Astrocyte of the spinal cord (primary cell): ENCODE measurements at places on chromosomes 5 and 9.

DNA sequence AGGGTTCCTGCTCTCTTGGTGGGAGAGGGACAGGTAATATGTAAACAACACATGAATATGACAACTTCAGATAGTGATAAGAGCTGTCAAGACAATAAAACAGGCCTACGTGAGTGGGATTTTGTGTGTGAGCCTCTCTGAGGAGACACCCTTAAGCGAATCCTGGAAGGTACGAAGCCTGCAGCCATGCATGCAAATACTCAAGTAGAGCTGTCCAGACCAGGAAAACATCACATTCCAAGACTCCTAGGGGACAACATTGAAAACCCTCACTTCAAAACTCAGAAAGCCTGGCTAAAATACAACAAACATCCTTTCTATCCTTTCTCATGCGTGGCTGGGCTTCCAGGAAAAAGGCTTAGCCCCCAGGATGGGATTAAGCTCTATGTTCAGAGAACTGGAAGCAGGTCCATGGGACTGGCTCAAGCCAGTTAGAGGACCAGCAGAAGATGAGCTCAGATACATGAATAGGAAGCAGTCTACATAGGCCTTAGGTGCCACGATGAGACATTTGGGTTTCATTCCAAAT is 124.8 kb upstream of the IQGAP2 start:
- DNase-seq = no peak

DNA sequence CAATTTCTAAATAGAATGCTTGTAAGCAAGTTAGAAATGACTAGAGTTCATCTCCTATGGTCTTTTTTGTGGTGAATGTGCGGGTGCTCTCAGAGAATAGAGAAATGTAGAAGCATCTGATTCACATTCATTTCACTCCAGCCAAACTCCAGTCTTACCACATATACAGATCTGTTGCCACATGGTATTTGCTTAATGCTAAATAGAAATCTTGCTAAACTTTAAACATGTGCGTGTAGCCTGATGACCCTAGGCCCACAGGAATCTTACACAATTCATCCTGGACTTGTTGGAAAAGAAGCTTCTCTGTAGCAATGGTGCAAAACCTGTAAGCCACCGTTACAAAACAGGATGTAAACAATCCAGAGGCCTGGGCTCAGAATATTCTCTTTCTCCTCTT is 135.2 kb downstream of the PCSK1 start:
- DNase-seq = peak; percentile 76

GRCh38 chr5:172405226-172406107 is 48.9 kb downstream of the SH3PXD2B start:
- no peak for DNase-seq

DNA sequence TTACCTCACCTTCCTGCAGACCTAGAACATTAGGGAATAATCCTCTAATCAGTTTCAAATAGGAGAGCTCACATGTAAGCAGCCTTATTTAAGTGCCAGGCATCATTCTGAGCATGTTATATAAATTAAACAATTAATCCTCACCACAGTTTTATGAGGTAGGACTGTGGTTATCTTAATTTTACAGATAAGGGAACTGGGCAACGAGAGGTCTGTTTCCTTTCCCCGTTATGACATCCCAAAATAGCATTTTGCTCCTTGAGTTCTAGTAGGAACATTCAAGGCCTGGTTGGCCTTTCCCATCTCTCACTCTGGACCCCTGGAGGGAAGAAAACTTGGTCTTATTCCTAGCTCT is 19.1 kb upstream of the IFNB1 start:
- DNase-seq = no peak

- DNase-seq = no peak
Measured at GRCh38 chr5:2487152-2487763, 264.2 kb downstream of the IRX2 start.

- peak; percentile 51 for DNase-seq
Measured at GRCh38 chr9:15909297-15909696, 356.5 kb downstream of the CCDC171 start.

DNA sequence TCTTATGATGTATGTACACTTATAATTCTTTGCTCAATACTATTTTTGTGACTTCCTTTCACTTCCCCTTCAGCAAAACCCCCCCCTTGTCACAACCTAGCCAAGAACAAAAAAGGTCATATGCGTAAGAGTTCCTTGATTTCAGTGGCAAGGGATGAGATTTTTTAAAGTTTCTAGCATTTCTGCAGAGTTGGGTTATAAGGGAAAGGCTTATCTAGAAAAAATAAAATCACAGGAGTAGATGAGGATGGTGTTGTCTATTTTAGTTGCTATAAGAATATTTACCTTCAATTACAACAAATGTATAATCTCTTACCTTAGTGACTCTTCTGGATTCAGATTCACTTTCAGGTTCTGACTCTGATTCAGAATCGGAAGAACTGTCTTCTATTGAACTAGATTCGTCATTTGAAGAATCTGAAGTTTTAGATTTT is 184.6 kb downstream of the AP3B1 start:
- DNase-seq = no peak

DNA sequence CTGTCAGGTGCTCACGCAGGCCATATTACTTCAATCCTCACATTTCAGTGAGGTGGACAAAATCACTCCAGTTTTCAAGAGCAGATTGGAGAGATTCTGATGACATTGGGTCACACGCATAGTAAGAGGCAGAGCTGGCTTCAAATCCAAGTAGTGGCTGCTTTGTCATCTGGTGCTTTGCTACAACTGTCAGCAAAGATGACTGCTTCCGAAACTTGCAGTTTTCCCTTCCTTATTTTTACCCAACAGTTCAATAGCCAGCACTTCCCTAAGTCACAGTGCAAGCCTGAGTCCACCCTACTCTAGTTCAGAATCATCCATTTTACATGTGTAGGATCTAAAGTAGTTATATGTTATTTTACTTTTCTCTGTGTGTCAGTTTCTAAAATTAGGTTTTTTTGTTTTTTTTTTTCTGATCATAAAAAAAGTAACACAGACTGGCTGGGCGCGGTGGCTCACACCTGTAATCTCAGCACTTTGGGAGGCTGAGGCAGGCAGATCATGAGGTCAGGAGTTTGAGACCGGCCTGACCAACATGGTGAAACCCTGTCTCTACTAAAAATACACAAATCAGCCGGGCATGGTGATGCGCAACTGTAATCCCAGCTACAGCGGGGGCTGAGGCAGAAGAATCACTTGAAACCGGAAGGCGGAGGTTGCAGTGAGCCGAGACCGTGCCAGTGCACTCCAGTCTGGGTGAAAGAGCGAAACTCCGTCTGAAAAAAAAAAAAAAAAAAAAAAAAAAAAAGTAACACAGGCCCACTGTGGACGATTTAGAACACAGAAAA is 49.6 kb downstream of the ANKDD1B start:
- DNase-seq = no peak

DNA sequence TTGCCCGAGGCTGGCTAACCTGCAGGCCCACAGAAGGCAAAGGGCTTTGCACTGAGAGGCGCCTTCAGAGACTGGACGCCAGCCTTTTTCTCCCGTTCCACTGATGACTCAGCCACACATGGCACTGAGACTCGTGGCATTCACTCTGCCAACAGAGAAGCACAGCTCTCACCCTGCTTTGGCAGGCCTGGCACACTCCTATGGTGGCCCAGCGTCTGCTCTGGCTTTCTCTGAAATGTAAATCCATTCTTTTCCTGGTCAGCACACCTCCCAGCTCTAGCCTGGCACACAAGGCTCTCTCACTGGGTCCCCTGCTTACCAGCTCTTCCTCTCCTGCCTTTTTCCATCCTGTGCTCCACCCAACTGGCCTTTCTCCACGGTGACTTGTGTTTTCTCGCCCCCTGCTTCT is 5.9 kb upstream of the MELK start:
- DNase-seq = peak; percentile 44

DNA sequence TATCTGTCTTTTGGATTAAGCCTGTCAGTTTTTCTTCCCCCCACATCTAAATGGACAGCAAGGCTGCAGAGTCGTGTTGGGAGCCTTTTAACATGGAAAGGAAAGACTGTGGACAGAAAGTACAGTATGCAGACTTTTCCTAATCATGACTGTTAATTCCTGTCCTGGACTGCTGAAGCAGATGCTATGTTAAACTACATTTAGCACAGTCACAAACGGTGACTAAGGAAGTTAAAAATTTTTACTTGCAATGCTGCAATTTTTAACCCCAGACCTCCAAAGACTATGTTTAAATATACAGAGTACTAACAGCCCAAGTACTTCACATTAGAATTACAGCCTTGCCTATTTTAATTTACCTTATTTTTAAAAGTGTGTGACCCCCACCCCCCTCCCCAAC is 51.8 kb downstream of the ELAVL2 start:
- DNase-seq = peak; percentile 50

- DNase-seq = no peak
Measured at GRCh38 chr9:70962761-70963440, 158.5 kb downstream of the TRPM3 start.

- no peak for DNase-seq
Measured at GRCh38 chr5:1448511-1449011, 3.3 kb upstream of the SLC6A3 start.

DNA sequence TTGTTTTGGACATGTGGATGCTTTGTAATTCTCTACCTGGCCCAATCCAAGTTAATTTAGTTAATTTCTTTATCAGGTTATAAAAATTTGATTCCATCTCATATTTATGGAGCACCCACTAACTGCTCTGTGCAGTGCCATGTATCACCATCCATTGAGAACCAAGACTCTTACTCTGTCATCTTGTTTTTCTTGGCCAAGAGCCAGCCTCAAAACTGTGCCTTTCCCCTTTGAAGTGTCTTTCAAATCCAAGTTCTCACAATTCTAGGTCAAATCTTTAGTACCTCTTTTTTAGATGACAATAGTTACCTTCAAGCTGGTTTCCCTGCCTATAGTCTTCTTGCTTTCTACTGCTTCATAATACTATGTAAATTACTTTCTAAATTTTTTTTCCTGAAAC is 3.2 kb downstream of the COMMD10 start:
- no peak for DNase-seq

DNA sequence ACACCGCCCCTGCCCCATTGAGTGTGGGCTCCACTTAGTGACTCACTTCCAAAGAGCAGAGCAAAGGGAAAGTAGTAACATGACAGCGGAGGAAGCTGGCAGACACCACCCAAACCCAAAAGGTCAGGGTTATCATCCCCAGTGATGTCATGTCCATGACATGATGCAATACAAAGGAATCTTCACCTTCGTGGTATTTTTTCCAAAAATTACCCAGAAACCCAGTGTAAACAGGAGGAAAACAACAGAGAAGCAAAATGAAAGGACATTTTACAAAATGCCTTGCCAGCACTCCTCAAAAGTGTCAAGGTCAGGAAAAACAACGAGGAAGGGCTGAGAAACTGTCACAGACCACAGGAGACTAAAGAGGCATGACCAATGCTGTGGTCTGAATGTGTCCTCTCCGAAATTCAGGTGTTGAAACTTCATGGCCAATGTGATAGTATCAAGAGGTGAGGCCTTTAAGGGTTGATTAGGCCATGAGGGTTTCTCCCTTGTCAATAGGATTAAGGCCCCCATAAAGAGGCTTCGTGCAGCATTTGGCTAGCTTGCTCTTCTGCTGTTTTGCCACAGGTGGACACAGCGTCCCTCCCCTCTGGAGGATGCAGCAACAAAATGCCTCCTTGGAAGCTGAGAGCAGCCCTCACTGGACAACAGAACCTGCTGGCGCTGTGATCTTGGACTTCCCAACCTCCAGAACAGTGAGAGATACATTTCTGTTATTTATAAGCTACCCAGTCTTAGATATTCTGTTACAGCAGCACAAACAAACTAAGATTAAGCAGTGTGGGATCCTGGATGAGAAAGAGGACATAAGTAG is 30.5 kb upstream of the MED10 start:
- DNase-seq = no peak

DNA sequence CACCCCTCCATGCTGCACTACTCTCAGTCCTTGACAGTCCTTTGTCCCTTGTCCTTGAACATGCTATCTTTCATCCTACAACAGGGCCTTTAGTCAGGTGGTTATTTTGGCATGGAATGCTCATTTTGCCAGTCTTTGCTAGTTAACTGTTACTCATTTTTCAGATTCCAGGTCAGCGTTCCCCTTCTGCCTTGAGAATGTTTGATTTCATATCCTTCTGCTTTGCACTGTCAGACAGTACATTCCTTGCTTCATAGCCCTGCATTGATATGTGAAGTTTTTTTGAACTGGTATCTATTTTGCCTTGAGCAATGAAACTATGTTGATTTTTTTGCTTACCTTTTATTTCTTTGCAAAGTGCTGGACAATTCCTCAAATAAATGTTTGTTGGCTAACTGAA is 638.2 kb upstream of the SEMA6A start:
- DNase-seq = no peak

DNA sequence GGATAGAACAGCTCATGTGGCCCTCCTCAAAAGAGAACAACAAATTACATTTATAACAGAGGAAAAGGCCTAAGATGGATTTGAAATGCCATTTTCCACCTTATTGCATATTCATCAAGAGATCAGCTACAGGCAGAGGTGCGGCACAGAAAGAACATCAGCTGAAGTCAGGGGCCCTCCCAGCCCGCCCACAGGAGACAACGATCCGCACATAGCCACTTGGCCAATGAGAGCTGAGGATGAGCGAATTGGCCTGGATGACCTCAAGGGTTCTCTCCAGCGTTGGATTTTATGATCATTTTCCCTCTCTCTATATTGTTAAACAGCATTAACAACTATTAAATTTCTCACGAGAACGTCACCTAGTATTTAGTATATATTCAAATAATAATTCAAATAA is 97.6 kb downstream of the GNAQ start:
- DNase-seq = no peak

GRCh38 chr9:78248635-78249034 is 12.8 kb downstream of the CEP78 start:
- no peak for DNase-seq

DNA sequence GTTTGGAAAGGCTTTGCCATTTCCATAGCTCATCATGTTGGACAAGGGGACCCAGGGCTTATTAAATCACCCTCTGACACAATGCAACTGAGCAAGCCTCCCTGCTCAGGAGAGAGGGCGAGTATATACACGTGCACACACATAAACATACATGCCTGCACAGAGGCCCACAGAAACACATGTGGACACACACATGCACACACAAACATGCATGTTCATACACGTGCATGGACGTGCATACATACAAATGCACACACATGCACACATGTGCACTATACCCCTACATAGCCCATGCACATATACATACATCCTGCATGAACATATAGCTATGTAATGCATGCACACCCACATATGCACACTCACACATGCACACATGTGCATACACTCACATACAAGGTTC is 99.5 kb upstream of the ALDH1B1 start:
- no peak for DNase-seq

DNA sequence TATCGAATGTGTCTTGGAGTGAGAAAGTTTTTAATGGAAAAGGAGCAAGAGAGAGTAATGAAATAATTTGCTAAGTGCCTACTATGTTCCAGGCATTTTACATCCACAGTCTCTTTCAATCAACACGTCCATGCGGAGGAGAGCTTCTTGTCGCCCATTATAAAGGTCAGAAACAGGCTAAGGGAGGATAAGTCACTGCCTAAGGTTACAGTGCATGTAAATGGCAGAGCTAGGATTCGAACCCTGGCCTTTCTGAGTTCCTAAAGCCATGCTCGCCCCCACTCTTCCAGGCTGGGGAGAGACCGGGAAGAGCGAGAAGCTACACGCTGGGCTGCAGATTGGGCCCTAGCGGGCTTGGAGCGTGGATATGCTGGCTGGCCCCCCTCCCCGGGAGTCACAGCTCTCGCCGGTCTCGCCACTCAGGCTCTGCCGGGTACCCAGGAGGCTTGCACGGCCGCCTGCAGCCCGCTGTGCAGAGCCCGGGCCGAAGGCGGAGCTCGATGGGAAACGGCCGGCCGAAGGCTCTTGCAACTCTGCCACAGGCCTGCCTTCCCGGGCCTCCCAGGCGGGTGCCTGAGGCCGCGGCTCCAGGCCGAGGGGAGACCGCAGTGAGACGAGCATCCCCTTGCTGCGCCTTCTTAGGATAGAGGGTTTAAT is 775 bp upstream of the LHX2 start:
- DNase-seq = no peak
